AG09319 (cell line): ENCODE measurements at places on chromosomes 2 and 18.
A peak's percentile ranks its signal among the peaks of the same experiment; 100 is the strongest.

- DNase-seq, result no peak
Observed at GRCh38 chr18:23401400-23402347, 51.4 kb upstream of the RIOK3 start.

DNA sequence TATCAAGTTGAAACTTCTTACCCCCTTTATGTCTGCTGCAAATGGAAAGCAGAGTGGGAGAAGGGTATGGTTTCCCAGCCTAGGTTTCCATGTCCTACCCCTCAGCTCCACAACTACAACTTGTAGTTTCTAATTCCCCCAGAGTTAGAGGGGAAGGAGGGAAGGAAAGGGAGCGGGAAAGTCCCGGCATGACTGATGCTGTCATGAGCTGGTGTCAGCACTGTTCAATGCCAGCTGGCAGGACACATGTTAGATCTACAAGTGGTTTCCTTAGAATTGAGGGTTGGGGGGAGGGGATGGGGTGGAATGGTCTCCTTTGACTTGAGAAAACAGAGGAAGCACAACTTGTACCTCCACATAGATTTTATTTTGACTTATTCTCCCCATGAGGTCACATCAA, 194.0 kb downstream of the MBD2 start:
- no peak for DNase-seq

DNA sequence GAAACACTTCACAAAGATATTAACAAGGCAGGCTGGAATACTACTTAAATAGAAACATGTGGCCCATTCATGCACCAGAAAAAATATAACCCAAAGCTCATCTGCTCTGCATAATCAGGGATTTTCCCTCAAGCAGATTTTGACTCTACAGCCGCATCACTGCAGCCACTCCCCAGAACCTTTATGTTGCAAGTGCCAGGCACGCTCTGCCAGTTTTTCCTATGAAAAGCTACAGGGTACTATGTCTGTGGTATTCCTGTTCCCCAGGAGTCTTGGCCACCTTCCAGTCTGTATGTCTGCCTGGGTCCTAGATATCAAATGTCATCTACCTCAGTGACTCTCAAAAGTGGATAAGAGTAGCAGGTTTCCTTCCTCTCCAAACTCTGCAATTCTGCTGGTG, 3.8 kb downstream of the COA5 start:
- peak; percentile 10 for DNase-seq

GRCh38 chr2:151777935-151778334, 43.7 kb upstream of the NEB start:
- DNase-seq, result no peak

GRCh38 chr2:158497486-158497885, 40.7 kb downstream of the PKP4 start:
- no peak for DNase-seq

- no peak for DNase-seq
Observed at GRCh38 chr2:43438858-43439655, 156.8 kb downstream of the THADA start.

DNA sequence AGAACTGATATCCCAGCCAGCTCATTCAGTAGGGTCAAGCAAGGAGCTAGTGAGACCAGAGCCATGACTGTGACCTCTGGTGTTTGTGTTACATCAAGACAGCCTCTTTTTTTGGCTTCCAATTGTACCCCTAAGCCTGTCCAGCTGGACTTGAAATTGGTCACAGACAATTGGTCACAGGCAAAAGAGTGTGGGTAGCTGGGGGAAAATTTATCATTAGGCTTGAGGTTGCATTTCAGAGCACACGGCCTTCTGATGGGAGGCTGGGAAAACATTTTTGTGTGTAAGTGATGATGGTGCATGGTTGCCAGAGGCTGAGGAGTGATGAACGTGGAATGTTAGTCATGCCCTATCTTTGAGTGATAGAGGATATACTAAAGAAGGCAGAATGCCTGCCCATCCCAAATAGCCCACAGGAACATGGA, 285.1 kb upstream of the SLC14A2 start:
- DNase-seq, result no peak

DNA sequence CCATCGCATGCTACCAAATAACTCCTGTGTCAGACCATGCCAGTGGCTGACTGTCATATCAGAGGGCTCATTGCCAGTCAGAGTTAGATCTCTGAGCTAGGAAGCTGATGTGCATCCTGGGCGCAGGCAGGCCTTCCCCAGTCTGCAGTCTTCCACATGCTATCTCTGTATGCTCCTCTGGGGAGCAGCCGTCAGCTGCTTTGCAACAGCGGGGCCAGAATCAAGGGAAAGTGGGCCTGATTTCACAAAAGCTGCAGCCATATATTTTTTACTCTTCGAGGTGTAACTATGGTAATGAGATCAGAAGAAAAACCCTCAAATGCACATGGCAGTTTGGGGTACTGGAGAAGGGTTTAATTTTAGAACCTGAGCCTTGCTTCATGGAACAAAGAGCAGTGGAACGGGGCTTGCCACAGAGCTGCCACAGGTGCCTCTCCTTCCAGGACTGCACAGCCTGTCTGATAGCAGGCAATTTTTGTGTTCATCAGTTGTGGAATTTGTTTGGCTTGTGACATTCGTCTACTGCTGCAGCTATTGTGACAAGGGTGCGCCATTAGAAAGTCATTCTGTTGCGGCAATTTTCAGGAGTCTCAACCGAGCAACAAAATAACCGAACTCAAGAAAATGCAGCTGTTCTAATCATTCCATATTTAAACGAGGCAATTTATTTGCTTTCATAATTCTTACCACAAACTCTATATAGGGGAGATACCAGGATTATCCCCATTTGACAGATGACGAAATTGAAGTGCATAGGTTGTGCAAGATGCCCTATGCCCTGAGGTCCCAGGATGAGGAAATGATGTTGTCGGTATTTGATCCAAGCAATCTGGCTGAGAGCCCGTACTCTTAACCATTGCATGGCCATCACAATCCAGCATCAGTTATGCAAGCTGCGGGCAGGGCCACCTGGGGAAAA, 109.6 kb upstream of the CYRIA start:
- no peak for DNase-seq

GRCh38 chr2:163345795-163346573, 389.8 kb downstream of the FIGN start:
- DNase-seq, result peak; percentile 10

DNA sequence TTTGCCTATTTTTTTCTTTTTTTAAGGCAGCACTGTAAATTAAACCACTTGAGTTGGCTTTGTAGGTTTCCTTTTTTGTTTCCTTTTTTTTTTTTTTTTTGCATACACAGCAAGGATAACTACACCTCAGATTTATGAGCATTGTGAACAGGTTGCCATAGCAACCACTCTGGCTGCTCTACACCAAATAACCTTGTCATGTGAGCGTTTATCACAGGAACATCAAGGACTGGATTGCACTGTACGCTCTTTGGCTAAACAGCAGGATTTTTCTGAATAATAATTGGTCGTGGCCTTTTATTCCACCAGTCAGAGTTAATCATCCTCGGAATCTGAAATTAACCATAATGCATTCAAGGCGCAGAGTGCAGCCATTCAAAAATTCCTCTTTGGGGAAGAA, 199.1 kb upstream of the SLC14A2 start:
- no peak for DNase-seq

- DNase-seq, result no peak
Observed at GRCh38 chr2:68050353-68050752, 12.5 kb downstream of the C1D start.

- DNase-seq, result no peak
Observed at GRCh38 chr2:236605345-236605734, 35.7 kb downstream of the ACKR3 start.

- DNase-seq, result no peak
Observed at GRCh38 chr2:97985998-97986397, 9.8 kb downstream of the TMEM131 start.

GRCh38 chr2:17136877-17137276, 381.4 kb downstream of the RAD51AP2 start:
- DNase-seq, result no peak

DNA sequence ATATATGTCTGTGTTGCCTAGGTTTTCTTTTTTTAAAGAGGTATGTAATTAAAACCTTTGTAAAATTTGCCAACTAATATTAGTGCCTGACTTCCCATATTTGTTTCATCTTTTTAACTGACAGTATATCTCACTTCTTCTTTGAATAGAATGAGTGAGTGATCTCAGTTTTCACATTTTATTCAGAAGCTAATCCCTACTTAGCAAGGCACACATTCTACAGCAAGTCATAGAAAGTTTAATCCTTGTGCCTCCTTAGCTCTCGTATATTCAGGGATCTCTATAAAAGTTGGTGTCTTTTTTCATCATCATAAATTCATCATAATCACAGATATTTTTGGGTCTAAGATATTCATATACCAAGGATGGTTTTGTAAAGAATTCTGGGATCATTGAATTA, 66.6 kb downstream of the RIF1 start:
- no peak for DNase-seq

GRCh38 chr18:21180588-21180987, 61.4 kb upstream of the GREB1L start:
- no peak for DNase-seq

- DNase-seq, result no peak
Observed at GRCh38 chr2:152161598-152161997, 14.0 kb downstream of the STAM2 start.

DNA sequence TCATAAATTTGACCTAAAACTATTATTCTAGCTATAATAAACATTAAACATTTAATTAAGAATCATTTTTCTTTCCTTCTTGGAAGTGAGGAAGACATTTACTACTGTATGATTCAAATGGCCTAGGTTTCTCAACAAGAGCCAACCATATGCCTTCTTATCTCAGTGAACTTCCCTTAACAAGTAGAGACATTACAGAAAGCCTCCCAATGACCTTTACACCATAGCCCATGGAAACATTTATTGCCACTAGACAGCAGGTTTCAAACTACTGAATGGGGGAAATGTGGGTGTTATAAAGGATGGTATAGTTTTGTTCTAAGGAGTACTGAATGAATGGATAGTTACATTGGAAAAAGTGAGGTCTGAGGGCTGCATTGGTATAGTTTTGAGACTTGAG, 349.4 kb upstream of the SPRED2 start:
- DNase-seq, result no peak

DNA sequence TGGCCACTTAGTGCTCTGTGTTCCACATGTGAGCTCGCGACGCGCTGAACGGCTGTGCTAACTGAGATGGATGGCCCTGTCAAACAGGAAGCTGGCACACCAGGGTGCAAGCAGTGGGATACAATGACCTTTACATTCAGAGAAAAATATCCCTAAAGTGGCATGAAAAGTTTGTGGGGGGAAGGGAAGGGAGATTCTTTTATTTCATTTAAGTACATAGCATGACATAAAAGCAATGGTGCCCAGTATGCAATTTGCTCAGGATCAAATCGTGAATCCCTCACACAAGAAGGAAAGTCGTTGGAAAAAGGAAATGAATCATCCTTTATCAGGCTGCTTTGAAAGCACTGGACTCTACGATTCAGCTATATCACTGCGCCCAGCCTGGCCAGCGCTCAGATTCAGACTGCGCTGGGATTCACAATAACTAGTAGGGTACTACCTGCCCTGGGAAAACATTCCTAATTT, 26.0 kb downstream of the SATB2 start:
- DNase-seq, result no peak

DNA sequence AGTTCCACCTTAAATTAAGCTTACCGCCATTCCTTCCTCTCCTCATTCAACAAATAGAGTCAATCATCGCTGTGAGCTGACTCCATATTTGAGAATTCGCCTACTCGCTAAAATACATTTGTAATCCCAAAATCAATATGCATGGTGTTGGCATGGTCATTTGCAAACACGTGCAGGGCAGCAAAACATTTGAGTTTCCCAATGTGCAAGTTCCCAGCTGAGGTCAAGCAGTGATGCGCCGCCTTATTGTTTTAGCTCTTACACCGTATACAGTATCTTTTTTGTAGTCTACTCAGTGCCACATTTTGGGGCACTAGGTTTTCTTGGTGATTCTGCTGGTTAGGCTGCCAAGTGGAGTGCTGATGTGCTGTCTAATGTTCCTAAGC, 73.3 kb upstream of the MGAT4A start:
- no peak for DNase-seq

GRCh38 chr2:46871976-46872381, 43.6 kb downstream of the MCFD2 start:
- DNase-seq, result no peak

DNA sequence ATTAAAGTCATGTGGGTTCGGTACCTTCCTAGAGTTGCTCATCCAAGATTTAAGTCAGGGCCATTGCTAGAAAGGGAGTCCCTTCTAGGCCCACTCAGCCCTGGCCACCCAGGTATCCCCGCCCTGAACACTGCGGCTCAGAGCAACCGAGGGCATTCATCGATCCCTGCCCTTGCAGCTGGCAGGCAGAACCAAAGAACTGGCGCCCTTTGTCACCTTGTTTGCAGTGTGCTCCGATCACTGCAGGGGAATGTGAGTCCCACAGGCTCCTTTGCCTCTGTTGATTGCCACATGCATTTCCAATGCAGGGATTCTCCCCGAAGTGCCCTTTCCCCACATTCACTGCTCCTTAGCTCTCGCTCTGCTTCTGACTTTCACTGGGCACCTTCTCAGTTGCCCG, 108.5 kb downstream of the CMPK2 start:
- no peak for DNase-seq

- no peak for DNase-seq
Observed at GRCh38 chr2:239959059-239959971, 65.8 kb downstream of the NDUFA10 start.

DNA sequence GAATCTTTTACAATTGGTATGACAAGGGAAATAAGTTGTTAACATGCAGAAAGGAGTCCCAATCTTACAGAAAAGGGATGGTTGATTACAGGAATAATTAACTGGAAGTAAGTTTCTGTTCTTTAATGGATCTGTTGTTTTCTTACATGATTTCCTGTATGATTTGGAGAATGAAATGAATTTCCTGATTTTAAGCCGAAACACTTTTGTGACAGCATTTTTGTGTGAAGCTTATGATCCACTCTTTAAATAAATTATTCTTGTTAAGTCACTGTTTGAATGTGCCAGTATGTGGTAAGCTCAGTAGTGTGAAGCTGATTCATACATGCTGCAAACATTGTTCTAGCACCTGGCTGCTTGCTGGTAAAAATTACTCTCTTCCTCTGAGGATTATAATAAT, 516.2 kb downstream of the DCDC2C start:
- no peak for DNase-seq

DNA sequence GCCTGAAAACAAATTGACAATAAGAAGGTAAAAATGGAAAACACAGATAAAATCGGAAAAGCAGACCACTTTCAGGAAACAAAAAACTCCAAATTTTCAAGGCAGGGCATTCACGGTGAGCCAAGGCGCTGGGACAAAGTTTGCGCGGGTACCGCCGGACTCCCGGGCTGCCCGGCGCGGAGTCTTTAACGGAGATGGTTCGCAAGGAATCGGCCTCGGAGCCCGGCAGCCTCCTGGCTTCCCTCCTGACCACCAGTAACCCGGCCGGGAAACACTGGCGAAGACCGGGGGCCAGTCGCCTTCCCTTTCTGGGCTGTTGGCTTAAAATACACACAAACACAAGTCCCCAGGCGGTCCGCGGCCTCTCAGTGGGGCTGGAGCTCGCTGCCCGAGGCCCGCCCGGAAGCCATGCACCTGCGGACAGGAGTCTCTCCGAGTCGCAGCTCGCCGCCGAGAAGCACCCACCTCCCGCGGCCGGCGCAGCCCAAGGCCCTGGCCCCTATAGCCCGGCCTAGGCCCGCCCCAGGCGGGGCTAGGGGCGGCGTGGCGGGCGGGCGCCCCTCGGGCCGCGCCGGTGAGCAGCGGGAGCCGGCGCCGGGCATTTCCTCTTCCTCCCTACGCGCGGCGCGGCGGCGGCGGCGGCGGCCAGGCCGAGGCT, 622 bp upstream of the KCMF1 start:
- DNase-seq, result no peak
